ENCODE measurements at places on chromosomes 3 and 15. TPM values are rescaled to one million over a fixed set of nuclear protein-coding genes. Genes with fewer than 3 reads are reported as not detected.

The TMOD2 gene
- 2.1 TPM for polyA plus RNA-seq

The SLC38A3 gene
- polyA plus RNA-seq: not detected

The PYGO1 gene
- polyA plus RNA-seq: 0.01 TPM

The RBMS3 gene
- not detected for polyA plus RNA-seq

The CLEC3B gene
- polyA plus RNA-seq: not detected

The IL5RA gene
- polyA plus RNA-seq: 0.16 TPM

The GP5 gene
- 0.04 TPM for polyA plus RNA-seq

The A4GNT gene
- polyA plus RNA-seq: not detected

The SUCNR1 gene
- polyA plus RNA-seq: 0.12 TPM

The UBA7 gene
- polyA plus RNA-seq: 3.3 TPM

DNA sequence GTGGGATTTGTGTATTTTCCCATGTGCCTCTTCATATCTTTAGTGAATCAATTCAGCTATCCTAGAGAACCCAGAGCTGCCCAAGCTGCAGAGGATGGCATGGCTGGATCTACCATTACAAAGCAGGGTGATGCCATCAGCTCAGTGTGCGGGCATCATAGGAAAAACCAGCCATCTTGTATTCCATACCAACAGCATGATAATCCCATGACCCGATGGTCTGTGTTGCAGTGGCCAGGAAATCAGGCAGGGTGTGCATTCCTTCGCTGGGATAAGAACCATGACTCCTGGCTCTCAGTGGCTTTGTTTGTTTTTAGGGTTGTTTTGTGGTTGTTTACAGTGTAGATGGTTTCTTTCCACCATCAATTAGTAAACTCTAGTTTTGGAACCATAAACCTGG, 36.0 kb downstream of the ARHGAP31 start:
- no peak for DNase-seq

GRCh38 chr3:196168808-196169391, 42.3 kb downstream of the ZDHHC19 start:
- DNase-seq: no peak

GRCh38 chr15:59558851-59559250, 52.7 kb upstream of the GCNT3 start:
- no peak for DNase-seq

DNA sequence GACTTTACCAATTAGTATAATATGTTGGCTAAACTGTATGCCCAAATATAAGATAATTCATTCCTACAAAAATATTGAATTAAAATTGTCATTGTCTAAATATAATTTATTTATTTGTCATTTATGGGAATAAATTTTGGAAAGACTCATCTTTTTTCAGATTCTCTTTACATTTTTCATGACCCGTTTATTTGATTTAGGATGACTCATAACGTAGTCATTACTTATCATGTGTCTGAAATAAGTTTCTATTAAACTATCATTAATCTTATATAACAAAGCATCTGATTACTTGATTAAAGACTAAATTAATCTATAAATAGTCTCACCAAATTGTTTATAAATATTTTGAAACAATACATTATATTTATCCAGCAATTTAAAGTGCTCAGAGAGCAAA, 516.6 kb downstream of the CADM2 start:
- DNase-seq: no peak

DNA sequence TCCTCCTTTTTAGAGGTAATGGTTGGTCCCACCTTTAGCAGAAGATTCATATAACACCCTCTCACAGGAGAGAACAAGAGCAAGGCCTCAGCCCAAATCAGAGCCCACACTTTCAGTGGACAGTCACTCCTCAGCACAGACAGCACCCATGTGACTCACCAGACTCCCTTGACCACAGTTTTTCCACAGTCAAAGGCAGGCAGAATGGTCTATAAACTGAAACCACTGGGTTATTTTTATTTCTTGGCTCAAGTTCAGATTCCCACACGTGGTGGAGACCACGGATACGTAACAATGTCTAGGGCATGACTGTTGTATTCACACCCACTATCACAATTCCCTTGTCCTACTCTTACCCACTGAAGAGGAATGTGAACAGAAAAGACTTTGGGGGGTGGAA, 237.8 kb upstream of the UBE2E1 start:
- no peak for DNase-seq

DNA sequence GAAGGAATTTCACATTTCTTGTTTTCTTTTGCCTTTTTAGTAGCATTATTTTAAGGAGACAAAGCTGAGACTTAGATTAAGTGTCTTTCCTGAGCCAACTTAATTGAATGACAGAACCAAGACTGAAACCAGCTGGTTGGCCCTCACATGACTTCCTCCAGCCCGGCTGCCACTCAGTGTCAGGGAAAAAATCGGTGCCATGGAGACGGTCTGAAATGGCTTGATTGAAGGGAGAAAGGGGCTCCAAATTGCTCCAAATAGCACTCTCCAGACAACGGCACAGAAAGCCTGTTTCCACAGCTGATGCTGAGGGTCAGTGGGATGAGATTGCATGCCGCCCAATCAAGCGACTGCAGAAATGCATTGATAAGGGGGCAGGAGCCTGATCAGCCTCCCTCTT, 475.2 kb upstream of the IL12A start:
- DNase-seq: no peak

DNA sequence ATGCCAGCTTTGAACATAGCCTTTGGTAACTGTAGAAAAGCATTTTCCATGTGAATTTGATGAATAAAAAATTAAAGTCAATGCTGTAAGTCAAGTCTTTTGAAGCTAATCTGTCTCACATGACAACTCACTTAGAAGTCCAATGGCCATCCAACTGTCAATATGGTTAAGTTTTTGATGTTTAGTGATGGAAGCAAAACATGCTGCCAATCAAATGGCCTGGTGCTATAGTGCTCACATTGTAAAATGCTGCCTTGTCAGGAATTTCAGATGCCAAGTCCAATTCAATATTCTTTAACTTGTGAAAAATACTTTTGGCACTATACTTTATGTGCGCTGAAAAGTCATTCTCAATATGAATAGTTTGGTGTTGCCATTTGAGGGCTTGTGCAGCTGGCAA, 1361.8 kb upstream of the ALCAM start:
- no peak for DNase-seq

GRCh38 chr3:148233403-148233802, 464.3 kb upstream of the AGTR1 start:
- no peak for DNase-seq

DNA sequence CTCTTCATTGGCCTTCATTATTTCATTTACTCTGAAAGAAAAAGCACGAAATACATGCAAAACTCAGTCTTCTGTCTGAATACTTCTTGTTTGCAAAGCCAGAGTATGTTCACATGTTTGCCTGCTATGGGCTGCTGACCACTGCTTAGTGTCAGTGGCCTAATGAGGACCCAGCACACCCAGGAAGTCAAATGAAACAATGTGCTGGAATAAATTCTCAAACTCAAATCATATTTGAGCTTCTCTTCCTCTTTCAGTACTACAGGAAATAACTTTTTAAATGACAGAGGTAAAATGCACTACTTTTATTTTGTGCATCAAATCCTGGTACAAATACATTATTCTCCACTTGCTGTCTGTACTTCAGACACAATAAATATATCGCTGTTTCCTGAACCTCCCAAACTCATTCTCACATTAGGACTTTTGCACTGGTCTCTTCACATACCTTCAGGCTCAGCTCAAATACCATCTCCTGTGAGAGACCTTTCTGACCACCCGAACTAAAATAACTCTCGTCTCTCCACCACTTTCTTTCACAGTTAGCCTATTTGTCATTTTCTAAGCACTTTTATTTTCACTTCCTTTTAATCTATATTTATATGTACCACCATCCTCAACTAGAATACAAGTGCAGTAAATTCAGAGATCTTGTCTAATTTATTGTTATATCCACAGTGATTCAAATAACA, 176.8 kb downstream of the TUSC7 start:
- no peak for DNase-seq

DNA sequence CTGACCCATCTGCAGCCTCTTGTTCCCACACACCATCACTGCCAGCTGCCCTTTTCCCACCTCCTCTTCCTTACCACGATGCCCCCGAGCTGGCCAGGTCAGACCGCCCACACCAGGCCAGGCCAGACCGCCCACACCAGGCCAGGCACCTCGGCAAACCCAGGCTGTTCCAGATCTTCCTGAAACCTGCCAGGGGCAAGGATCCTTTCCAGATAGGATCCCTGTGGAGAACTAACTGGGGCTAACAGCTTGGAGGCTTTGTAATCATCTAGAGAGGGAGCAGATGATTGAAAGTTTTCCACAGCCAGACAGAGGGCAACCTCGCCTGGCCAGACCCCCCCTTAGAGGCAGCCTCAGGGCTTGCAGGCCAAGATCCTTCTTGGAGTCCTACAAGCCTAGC, 287.3 kb upstream of the TLE3 start:
- DNase-seq: no peak

GRCh38 chr3:196357905-196358304, 19.7 kb upstream of the TM4SF19 start:
- DNase-seq: no peak

- no peak for DNase-seq
Measured at GRCh38 chr15:41207687-41208448, 22.7 kb downstream of the EXD1 start.

GRCh38 chr3:97823046-97824004, 1.5 kb downstream of the CRYBG3 start:
- DNase-seq: no peak

GRCh38 chr3:120435621-120436020, 15.2 kb downstream of the FSTL1 start:
- DNase-seq: no peak

GRCh38 chr3:115204475-115204874, 57.4 kb upstream of the ZBTB20 start:
- no peak for DNase-seq

DNA sequence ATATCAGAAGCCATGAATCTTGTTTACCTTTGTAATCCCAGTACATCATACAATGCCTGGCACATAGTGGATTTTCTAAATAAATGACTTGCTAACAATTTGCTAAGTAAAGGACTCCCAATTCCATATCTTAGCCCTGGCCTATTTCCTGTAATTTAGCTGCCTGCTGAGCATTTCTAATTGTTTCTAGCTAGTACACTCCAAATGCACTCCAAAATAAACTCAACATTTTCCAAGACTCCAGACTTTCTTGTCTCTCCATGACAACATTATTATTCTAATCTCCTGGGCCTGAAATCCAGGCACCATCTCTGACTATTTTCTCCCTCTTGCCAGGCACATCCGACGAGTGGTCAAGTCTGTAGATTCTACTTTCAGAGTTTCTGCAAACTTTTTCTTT, 773.5 kb downstream of the SQOR start:
- DNase-seq: no peak

DNA sequence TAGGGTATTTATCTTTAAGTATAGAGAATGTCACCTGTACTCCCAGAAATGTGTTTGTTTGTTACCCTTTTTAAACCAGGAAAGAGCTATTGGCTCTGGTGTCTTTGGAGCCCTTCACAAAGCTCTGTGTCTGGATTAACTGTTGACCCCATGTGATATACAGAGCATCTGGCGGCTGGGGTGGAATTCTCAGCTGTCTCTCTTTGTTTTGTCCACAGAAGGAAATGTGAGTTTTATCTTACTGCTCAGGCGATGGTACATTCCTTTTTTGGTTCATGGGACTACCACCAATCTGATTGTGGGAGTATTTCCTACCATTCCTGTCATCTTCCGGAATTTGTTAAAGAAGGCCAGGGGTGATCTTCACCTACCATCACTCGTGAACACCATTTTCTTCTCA, 120.3 kb downstream of the AKAP13 start:
- DNase-seq: no peak

- no peak for DNase-seq
Measured at GRCh38 chr3:187841560-187841959, 96.3 kb upstream of the BCL6 start.

DNA sequence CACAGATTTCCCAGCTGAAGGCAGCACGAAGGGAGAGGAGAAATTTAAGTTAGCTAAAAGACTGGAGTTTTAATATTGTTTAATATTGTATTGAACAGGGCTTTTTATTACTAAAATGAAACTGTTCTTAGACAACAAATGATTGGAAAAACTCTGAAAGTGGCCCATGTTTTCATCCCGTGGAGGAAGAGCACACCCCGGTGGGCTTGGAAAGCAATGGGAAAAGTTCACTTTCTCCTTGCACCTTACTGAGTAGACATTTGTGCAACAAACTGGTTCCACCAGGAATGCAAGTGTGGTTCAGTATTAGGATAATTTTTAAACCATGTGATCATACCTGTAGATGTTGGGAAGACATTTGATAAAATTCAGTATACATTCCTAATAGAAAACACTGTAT, 8.2 kb upstream of the ESYT3 start:
- DNase-seq: no peak

- DNase-seq: no peak
Measured at GRCh38 chr15:87209891-87210689, 1046.4 kb downstream of the NTRK3 start.

- DNase-seq: no peak
Measured at GRCh38 chr3:71398157-71398836, 185.2 kb downstream of the FOXP1 start.

GRCh38 chr3:172856795-172857742, 106.5 kb downstream of the ECT2 start:
- peak; percentile 90 for DNase-seq

- no peak for DNase-seq
Measured at GRCh38 chr15:83413054-83413719, 34.0 kb upstream of the SH3GL3 start.

- no peak for DNase-seq
Measured at GRCh38 chr3:145739926-145740325, 421.1 kb downstream of the PLOD2 start.

DNA sequence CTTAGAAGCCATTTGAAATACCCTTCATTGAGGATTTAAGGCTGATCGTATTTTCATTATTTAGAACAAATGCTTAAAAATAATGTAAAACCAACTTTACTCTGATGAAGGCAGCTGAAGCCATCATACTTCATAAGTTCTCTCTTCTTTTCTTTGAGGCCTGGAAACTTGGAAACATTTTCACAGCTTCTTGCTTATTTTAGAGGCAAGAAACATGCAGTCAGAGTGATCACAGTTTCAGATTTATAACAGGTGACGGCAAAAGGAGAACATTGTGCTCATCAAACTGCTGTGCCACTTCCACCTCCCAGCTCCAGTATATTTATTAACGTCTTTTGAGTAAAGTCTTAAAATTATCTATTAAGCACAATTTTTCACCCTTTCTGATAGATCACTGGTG, 376.1 kb downstream of the PTPRG start:
- DNase-seq: no peak

GRCh38 chr15:52180851-52181450, 10.2 kb downstream of the GNB5 start:
- DNase-seq: no peak

DNA sequence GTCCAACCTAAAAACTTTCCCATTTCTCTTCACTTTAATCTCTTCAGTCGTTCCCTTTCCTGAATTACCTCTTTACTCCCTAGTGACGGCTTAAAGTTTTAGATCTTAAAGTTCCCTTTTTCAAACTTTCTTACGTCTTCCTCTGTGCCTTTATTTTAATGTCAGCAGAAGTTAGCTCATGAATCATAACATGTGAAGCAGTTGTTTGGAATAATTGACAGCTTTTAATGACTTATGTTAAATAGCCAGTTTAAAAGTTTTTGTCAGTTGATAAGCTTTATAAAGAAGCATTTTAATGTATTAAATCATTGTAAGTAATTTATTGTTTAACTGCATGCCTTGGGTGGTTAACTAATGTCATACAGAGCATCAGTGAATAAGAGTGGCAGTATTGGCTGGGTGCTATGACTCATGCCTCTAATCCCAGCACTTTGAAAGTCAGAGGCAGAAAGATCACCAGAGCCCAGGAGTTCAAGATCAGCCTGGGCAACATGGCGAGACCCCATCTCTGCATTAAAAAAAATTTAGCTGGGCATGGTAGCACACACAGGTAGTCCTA, 33.9 kb downstream of the PIK3CA start:
- DNase-seq: no peak

Measured in K562 (cell line).